ENCODE measurements at places on chromosomes 2 and 18. TPM values are rescaled to one million over a fixed set of nuclear protein-coding genes. Genes with fewer than 3 reads are reported as not detected.

The VWC2L gene
- not detected for total RNA-seq

The DIPK1C gene
- not detected for total RNA-seq

GRCh38 chr2:236639461-236640235, 70.0 kb downstream of the ACKR3 start:
- no peak for DNase-seq

DNA sequence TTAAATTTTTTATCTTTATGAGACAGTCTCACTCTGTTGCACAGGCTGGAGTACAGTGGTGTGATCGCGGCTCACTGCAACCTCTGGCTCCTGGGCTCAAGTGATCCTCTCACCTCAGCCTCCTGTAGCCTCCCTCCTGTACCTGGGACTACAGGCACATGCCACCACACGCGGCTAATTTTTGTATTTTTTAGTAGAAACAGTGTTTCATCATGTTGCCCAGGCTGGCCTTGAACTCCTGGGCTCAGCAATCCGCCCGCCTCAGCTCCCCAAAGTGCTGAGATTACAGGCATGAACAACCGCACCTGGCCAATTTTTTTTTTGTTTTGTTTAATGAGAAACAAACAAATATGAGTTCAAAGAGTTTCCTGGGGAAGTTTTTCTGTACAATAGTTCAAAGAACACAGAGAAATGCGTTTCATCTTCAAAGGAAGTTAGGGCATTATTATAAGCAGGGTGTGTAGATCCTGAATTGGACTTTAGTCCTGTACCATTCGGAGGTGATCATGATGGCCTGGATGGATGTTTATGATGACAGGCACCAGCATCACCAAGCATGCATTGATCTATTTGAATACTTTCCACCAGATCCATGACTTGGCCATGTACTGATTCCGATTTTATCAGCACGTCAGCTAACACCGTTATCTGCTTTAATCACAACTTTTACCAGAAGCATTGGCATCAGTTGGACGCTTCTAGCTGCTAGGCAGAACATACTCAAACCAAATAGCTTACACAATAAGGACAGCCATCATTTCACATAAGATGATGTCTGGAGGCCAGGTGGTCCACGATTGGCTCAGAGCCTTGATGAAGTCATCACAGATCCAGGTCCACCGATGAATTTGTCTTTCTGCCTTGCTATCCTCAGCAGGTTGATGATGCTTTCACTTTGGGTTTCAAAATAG, 28.9 kb downstream of the TCF23 start:
- DNase-seq = no peak

DNA sequence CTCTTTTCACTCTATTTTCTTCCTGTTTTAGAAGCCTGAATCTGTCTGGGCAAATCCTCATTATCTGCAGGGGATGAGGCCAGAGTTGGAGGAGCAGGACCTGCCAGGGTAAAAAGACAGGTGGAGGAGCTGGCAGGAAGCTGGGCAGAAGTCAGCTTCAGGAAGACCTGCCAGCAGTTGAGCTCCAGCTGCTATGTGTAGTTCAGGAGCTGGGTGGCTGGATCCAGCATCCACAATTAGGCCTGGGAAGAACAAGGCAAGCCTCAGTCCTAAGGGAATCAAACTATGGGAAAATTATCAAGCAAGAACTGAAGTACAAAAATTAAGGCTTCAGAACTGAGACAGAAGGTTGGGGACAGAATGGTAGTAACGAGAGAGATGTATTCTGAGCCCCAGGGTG, 174.0 kb downstream of the MREG start:
- DNase-seq = no peak

Data from CD8-positive, alpha-beta T cell (primary cell).